ENCODE measurements at places on chromosomes 16 and 17.

DNA sequence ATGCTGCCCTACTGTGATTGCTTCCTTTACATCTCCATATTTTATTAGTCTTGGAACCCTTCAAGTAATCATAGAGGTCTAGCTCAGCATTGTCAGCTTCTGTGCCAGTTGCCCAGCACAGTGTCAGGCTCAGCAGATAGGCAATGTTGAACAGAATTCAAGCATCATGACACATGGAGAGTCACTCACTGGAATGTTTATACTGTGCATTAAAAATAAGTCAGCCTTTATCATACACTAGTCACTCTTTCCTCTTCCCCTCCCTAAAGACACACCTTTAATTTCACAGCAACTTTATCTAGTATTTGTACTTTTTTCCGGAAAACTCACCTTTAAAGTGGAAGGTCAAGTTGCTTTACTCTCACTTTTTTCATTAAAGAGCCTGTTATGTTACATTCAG lies 253.8 kb upstream of the CDH11 start:
- DNase-seq = no peak

- DNase-seq = no peak
These were observed 99.3 kb downstream of the NDE1 start for GRCh38 chr16:15749371-15749770.

DNA sequence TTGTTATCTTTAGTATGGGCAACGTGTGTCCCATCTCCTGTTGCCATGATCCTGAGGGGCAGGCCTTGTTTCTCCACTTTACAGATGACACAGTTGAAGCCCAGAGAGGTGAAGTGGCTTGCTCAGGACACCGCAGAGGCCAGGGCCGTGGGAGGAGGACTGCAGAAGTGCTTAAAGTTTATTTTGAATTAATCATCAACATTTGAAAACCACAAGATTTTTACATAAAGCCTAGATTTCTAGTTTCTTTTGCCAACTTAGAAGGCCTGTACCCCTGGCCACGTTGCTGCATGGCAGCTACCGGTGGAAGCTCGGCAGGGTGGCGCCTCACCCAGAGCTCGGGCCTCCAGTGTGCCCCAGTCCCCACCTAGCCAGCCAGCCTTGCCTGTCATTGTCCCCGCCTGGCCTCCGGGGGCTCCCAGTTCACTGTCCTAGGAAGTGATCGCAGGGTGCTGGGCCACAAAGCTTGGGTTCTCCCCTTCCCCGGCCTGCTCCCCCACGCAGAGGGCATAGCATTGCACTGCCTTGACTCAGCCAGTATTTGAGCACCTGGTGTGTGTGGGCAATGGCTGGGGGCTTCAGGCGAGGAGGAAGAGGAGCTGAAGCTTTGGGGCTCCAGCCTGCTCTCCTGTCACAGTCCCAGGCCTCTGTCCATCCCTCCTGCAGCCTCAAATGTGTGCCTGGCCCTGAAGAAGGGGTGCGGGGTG lies 14.8 kb upstream of the ADCY7 start:
- no peak for DNase-seq

DNA sequence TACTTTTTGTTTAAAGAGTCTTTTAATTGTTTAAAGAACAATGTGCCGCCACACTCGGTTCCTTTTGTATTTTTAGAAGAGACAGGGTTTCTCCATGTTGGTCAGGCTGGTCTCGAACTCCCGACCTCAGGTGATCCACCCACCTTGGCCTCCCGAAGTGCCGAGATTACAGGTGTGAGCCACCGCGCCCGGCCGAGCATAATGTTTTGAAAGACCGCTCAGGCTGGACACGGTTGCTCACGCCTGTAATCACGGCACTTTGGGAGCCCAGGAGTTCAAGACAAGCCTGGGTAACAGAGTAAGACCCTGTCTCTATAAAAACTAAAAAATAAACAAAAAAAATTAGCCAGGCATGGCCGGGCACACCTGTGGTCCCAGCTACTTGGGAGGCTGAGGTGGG lies 59.8 kb downstream of the RNF213 start:
- DNase-seq = no peak

GRCh38 chr17:32928586-32929535 lies 908 bp downstream of the TMEM98 start:
- DNase-seq = no peak

DNA sequence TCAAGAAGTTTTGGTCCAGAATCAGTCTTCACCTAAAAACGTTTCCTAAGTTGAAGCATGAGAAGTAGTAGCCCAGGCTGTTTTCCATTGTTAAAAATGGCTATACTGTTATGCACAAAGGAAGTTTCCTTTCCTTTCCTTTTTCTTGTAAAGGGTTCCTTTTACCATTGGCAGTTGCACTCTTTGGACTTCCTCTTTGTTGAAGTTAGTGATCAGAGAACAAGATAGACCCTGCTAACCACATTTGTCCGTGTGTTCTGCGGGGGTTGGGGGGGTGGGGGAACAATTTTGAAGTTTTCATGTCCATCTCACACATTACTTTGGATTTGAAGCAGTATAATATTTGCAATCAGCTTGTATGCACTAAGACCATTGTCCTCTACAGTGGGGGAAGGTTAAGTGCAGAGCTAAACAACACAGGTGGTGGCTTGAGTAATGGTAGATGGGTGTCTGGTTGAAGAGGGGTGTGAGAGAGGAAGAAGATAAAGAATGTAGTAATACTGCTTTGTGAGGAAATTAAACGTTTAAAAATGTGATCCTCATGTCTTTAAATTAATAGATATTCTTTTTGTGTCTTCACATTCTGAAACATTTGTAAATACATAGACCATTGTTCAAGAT lies 1.4 kb downstream of the LPCAT2 start:
- DNase-seq = no peak

Data from stimulated activated CD8-positive, alpha-beta memory T cell treated with anti-CD3 and anti-CD28 coated beads, Interleukin-7, amount 100 ng/mL, for 24 hours (primary cell).